Ovary (tissue), 10 donors: ENCODE measurements at places on chromosomes 4 and X. TPM values are rescaled to one million over a fixed set of nuclear protein-coding genes. Genes with fewer than 3 reads are reported as not detected.

Gene MAMLD1
- total RNA-seq = 7.1 TPM

GRCh38 chrX:151694661-151695582, at the start of gene PRRG3:
PRRG3 (plus strand) TSS chrX:151695458; CDS start chrX:151698815, 3,357 bp downstream.
- DNase-seq = no peak
- H3K27ac ChIP-seq = no peak within 1 kb of the TSS
- no peaks in the 10 kb centered on the region for H3K4me1 ChIP-seq
- peak within 1 kb of the TSS; percentile 9 for H3K4me3 ChIP-seq
- no peaks in the 10 kb centered on the region for H3K36me3 ChIP-seq

Gene COX7B2
- not detected for total RNA-seq

DNA sequence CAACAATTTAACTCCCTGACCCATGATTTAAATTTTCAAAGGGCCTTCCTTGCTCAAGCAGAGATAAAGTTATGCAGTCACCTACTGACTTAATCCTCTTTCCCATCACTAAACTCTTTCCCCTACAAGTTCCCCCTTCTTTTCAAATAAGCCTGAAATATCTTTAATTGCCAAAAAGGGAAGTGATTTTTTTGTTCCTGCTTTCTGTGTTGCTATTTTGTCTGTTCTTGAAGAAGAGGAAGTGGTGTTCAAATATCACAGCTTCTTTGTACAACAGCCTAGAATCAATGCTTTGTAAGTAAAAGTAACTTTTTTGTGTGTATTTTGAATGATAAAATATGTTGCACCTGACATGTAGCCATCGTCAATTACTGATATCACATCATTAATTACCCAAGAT, 595.9 kb downstream of the CENPC start:
- H3K27me3 ChIP-seq = no peaks in the 10 kb centered on the region
- no peak for DNase-seq
- H3K4me1 ChIP-seq = no peaks in the 10 kb centered on the region

Gene OTUD6A
- not detected for total RNA-seq

Gene TEX11
- total RNA-seq = not detected

DNA sequence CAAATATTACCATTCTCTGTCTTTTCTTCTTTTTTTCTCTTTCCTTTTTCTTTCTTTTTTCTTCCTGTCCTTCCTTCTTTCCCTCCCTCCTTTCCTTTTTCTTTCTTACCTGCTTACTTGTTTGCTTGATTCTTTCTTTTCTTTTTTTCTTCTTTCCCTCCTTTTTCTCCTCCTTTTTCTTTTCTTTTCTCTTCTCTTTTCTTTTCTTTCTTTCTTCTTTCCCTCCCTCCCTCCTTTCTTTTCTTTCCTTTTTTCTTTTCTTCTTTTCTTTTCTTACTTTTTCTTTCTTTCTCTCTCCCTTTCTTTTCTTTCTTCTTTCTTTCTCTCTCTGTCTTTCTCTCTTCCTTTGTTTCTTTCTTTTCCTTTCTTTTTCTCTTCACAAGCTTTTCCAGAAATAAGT, 697.4 kb upstream of the ADGRL3 start:
- H3K36me3 ChIP-seq = no peaks in the 10 kb centered on the region
- H3K27ac ChIP-seq = no peak overlapping the region
- H3K4me1 ChIP-seq = no peaks in the 10 kb centered on the region
- DNase-seq = no peak
- no peaks in the 10 kb centered on the region for H3K27me3 ChIP-seq

DNA sequence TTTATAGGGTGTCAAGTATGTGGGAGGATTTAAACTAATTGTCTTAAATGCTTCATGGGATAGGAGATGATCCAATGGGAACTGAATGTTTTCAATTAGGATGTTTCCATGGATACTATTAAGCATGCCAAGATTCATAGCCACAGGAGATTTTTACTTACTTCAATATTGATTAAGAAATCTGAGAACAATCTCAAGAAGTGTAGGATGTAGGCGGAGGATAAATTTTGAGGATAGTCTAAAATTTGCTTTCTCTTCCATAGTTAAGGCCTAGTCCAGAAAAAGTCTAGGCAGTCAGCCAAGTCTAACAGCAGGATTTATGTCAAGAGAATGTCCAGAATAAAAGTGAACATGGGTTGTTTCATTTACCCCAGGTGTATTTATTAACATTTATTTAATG, 32.8 kb downstream of the REPS2 start:
- H3K4me3 ChIP-seq = no peak overlapping the region
- H3K27me3 ChIP-seq = no peaks in the 10 kb centered on the region
- no peak for DNase-seq
- H3K27ac ChIP-seq = no peak overlapping the region

GRCh38 chr4:95409127-95409526, 139.6 kb downstream of the UNC5C start:
- H3K4me3 ChIP-seq = no peak overlapping the region
- H3K36me3 ChIP-seq = no peaks in the 10 kb centered on the region
- no peaks in the 10 kb centered on the region for H3K27me3 ChIP-seq
- no peaks in the 10 kb centered on the region for H3K4me1 ChIP-seq
- no peak for DNase-seq
- no peak overlapping the region for H3K27ac ChIP-seq

- no peaks in the 10 kb centered on the region for H3K36me3 ChIP-seq
- DNase-seq = no peak
- H3K27ac ChIP-seq = no peak overlapping the region
- no peaks in the 10 kb centered on the region for H3K4me1 ChIP-seq
- no peak overlapping the region for H3K4me3 ChIP-seq
Observed at GRCh38 chrX:37580080-37580479, 8.6 kb downstream of the LANCL3 start.

- no peak overlapping the region for H3K4me3 ChIP-seq
- no peak overlapping the region for H3K27ac ChIP-seq
- no peak for DNase-seq
- H3K36me3 ChIP-seq = no peaks in the 10 kb centered on the region
- no peaks in the 10 kb centered on the region for H3K27me3 ChIP-seq
Observed at GRCh38 chr4:1459081-1459721, 53.0 kb upstream of the NKX1-1 start.

DNA sequence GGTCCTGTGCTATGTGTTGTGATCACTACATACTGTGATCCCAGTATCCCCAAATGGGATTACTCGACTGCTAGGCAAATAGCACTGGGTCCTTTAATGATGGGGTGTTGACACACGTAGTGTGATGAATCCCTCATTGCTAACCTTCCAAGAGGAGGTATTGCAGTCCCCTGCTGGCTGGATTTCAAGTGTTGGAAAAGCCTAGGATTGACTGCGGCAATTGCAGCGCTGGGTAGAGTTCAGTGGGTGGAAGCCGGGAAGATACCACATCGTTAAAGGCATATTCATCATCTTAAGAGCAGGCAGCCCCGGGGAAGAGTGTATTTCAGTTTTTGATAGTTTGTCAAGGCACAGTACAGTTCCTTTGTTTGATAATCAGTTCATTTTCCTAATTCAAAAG, 159.9 kb downstream of the TRIML1 start:
- no peaks in the 10 kb centered on the region for H3K36me3 ChIP-seq
- H3K27me3 ChIP-seq = no peaks in the 10 kb centered on the region
- DNase-seq = no peak
- H3K4me3 ChIP-seq = no peak overlapping the region

Gene MID1IP1
- total RNA-seq = 66.6 TPM

Gene RAB40AL
- total RNA-seq = 0.51 TPM

DNA sequence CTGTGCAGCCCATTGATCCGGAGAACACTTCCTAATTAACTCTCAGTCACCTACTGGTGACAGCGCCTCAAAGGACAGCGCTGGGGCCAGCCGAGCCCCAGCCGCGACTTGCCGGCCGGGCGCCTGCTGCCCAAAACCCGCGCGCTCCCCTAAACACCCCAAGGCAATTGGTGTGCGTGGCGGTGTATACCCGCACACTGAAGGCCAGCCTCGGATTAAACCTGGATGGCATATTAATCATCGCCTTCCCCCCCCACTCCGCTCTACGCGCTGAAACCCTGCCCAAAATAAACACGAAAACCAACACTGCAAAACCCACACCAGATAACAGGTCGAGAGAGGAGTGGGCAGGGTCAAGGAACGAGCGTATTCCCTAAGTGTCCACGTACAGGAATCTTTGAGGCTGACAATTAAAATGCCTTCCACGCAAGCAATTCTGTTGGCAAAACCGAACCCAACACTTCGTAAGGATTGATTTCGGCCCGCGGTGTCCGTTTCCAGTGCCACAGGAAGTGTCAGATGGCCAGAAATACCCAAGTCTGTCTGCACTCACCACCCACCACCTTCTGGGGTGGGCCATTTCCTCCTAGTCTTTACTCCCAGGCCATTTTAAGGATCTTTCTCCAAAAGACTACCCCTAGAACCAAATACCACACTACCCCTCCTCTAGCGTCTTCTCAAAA, 2.7 kb downstream of the BCOR start:
- peaks cover 2% of the 10 kb centered on the region for H3K4me1 ChIP-seq
- no peaks in the 10 kb centered on the region for H3K27me3 ChIP-seq
- H3K4me3 ChIP-seq = peak overlapping the region; percentile 52
- peak overlapping the region; percentile 86 for H3K27ac ChIP-seq
- no peak for DNase-seq
- no peaks in the 10 kb centered on the region for H3K36me3 ChIP-seq

DNA sequence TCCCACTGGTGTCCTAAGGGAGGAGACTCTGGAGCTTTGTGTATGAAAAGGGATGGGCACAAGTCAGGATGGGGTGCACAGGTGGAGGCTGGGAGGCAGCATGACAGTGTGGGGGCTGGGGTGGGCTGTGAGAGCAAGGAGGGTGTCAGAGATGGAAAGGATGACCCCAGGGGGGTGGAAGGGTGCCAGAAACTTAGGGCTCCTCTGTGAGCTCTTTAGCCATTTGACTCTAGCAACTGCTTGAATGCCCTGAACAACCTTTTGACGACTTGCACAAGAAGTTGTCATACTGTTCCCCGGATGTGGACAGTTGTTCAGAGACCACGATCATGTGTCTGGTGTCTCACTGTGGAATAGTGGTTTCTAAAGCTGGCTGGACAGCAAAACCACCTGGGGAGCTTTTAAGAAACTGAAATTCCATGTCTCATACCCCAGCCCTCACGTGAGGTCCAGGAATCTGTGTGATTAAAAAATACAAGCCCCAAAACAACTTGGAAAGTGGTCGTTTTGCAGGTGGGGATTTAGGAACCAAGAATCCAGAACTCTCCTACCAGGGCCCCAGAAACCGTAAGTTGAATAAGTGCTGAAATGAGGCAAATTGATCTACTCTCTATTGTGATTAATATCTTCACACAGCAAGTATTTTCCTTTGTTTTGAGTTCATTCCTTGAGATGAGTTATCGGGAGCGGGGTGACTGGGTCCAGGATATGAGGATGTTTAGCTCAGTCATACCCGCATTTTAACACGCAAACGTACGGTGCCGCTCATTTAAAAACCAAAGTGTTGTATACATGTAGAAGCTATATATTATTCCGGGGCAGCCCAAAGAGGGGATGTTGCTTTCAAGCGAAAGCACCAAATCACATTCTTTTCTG, 3.4 kb downstream of the RHOH start:
- no peak overlapping the region for H3K4me3 ChIP-seq
- H3K36me3 ChIP-seq = no peaks in the 10 kb centered on the region
- no peak overlapping the region for H3K27ac ChIP-seq

DNA sequence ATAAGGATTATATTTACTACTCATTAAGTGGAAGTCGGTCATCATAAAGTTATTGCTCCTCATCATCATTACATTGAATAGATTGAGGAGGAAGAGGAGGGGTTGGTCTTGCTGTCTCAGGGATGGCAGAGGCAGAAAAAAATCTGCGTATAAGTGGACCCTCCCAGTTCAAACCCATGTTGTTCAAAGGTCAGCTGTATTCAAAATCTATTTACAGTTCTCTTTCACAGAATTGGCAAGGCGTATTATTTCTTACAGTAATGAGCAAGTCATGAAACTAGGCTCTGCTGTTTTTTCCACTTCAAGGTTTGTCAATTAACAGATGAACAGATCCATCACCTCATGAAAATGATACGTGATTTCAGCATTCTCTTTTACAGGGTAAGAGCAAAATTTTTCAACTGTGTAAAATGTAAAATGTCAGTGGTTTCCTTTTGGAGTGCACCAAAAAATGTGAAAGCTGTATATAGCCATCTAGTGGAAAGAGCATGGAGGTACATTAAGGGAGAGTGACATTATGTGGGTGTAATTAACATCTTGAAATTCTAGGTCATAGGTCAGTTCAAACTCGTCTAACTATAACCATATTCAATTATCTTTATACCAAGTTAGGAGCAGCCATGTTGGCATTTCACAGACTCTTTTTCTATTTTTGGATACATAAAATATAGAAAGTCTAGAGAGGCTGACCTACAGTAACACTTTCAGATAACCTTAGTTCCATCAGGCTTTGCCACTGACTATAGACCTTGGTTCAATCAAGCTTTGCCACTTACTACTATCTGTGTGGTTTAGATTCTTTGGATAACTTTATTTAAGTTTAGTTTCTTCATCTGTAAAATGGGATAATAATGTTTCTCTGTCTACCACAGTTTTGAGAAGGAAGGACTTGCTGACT, 30.1 kb downstream of the NEIL3 start:
- no peak overlapping the region for H3K27ac ChIP-seq
- no peak overlapping the region for H3K4me3 ChIP-seq
- no peaks in the 10 kb centered on the region for H3K4me1 ChIP-seq
- H3K36me3 ChIP-seq = no peaks in the 10 kb centered on the region
- H3K27me3 ChIP-seq = no peaks in the 10 kb centered on the region

Gene USP17L11
- not detected for total RNA-seq

- H3K27me3 ChIP-seq = no peaks in the 10 kb centered on the region
- peaks cover 2% of the 10 kb centered on the region for H3K4me1 ChIP-seq
- no peak for DNase-seq
Observed at GRCh38 chrX:10612215-10612614, 8.2 kb downstream of the MID1 start.

Gene GAK
- total RNA-seq = 62.5 TPM

DNA sequence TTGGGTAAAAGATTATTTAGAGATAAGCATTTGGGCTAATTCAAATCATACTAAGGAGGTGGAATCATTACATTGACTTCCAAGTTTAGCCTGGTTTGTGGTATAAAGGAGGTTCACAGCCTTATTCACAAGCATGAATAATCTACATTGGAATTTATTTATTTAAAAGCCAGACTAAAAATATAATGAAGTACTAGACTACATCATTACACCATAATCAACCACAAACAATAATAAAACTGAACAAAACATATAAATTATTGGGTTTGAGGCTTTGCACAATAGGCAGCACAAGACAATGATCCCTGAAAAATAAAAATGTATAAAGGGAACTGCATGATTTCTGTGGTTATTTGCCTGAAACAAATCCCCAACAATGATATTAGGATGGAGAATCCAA, 314.0 kb downstream of the GBA3 start:
- no peak overlapping the region for H3K27ac ChIP-seq
- H3K27me3 ChIP-seq = no peaks in the 10 kb centered on the region
- no peak overlapping the region for H3K4me3 ChIP-seq
- no peaks in the 10 kb centered on the region for H3K4me1 ChIP-seq
- no peaks in the 10 kb centered on the region for H3K36me3 ChIP-seq
- DNase-seq = no peak

DNA sequence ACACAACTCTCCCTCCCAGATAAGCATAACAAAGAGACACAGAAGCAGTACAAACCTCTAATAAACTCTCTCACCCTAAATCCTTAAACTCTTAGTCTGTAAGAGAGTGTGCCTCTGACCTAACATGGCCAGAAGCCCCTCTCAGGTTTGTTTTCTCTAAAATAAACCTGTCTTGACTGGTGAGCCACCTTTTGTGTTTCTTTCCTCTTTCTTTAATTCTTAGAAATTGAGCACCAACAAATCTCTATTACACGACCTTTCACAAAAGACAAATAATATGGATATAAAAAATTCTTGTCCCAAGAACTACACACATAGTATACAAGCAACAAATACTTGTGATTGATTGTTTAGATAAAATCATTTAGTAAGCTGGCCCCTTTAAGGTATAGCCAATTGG, 573.7 kb downstream of the EPHA5 start:
- no peak overlapping the region for H3K27ac ChIP-seq
- no peaks in the 10 kb centered on the region for H3K36me3 ChIP-seq
- no peak overlapping the region for H3K4me3 ChIP-seq
- no peaks in the 10 kb centered on the region for H3K4me1 ChIP-seq
- no peaks in the 10 kb centered on the region for H3K27me3 ChIP-seq
